ENCODE measurements at places on chromosomes 12 and 14.
A peak's percentile ranks its signal among the peaks of the same experiment; 100 is the strongest.

- DNase-seq, result no peak
Observed at GRCh38 chr14:77098529-77099353, 683 bp downstream of the CIPC start.

DNA sequence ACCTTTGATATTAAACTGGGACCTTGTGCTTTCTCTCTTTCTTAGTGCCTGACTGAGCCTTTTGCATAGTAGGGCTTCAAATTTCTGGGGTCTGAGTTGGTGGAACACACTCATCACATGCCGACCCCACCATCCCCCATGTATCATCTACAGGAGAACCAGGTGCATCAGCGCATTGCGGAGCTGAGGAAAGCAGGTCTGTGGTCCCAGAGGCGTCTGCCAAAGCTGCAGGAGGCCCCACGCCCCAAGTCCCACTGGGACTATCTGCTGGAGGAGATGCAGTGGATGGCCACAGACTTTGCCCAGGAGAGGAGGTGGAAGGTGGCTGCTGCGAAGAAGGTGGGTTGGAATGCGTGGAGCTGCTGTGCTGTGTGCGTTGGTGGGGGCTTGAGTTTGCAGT, 37.8 kb downstream of the EP400 start:
- DNase-seq, result no peak

DNA sequence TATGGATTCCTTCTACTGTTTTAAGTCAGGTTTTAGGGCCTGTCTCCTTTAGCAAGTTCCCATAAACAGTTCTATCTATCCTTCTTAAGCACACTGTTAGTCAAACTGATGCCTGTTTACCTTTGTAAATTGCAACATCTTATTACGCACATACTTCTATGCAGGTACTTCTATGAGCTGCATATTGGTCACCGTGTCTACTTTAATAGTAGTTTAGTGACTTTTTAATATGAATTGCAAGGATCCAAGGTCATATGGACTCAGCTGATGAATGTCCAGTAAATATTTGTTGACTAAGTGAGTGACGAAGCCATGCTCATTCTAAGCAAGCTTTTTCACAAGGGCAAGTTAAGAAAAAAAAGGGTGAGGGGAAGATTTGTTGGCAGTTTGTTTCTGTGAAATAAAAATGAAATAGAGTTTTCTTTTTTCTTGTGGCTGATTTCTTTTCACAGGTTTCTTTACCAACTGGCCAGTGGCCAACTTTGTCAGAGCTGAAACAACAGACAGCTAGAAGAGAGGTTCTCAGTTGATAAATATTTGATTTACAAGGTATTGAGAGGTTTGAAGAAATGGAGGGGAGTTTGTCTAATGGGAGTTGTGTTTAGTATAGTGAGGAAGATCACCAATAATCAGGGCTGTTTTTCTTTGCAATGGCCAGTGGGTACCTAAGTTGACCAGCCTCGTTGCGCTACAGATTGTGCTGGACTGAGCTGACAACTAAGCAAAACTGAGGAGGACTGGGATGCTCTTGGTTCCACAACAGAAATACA, 141.1 kb downstream of the SLC15A5 start:
- DNase-seq, result no peak

DNA sequence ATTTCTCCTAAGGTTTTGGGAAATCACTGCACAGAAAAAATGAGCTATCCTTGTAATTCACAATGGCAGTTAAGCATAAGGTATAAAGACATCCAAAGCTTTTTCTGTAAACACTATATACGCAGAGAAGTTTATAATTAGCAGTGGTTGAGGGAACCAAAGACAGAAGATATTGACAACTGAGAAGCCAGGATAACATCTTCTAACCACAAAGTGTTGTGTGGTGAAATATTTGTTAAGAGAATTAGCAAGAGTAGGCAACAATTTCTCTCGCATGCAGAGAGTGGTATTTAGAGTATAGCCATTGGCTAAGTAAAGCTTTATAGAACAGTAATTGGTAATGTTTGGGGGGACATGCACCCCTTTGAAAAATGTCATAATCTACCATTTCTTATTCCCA, 123.7 kb upstream of the USP15 start:
- DNase-seq, result no peak

DNA sequence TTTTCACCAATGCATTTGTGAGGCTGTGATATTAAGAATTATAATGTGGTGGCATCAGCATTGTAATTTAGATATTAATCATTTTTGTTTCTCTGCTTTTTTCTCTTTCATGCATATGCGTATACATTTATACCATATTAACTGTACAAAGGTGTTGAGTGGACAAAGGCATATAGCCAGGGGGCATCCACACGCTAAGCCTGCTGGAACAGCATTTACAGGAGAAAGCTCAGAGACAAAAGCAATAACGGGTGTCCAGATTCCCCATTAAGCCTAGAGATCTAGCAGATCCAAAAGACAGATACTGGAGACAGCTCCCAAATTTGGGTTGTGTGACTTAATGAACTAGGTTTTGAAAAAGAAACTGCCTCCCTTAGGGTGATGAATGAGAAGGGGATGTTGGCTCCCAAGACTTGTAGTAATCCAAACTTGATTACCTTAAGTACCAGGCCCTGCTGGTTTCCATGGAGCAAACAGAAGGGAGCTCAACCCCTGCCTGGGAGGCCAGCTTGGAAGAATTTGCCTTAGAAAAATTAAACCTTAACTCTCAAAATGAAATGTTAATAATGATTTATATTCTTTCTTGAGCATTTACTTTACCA, 181.9 kb downstream of the SLC6A15 start:
- no peak for DNase-seq

DNA sequence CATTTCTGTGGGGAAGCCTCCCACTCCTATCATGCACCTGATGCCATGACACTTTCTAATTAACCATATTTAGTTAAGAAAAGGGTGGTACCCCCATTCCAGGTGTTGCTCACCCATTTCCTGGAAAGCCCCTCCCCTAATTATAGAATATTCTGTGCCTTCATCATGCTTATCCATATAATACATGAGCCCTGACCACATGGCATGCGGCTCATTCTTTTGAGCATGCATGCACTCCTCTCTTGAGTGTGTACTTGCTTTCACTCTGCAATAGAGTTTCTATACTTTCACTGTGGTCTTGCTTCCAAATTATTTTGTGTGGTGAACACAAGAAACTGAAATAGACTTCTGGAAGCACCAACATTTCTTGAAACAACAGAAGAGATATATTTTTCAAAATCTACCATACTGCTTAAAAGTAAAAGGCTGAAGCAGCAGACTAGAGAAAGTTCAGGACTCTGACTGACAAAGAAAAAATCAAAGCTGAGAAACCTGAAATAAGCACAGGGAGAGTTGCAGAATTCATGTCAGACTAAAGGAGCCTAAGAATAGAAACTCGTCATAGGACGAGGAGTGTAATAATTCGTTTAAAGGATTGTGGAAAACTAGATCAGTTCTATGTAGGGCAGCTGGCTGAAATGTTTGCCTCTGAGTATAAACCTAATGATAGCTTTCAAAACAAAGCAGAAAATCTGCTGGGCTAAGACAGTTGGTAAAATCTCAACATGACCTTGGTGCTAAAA, 144.8 kb downstream of the KITLG start:
- no peak for DNase-seq

- peak; percentile 40 for DNase-seq
Observed at GRCh38 chr12:6563448-6564050, 4.5 kb downstream of the NOP2 start.

DNA sequence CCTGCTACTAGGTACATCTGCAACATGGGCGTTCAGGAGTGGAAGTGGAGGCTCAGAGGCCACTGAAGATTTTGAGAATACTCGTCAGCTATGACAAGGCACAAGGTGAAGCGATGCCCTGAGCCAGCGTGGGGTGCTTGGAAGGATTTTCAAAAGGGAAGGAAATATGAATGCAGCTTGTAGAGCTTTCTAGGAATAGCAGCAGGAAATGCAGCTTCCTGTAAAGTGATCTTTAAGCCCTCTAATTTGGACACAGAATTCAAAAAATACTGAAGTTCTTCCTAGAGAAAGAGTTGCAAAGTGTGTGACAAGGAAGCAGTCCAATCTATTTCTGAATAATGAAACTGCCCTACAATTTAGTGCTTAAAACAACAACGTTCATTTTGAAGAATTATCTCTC, 13.2 kb upstream of the C1S start:
- DNase-seq, result no peak

DNA sequence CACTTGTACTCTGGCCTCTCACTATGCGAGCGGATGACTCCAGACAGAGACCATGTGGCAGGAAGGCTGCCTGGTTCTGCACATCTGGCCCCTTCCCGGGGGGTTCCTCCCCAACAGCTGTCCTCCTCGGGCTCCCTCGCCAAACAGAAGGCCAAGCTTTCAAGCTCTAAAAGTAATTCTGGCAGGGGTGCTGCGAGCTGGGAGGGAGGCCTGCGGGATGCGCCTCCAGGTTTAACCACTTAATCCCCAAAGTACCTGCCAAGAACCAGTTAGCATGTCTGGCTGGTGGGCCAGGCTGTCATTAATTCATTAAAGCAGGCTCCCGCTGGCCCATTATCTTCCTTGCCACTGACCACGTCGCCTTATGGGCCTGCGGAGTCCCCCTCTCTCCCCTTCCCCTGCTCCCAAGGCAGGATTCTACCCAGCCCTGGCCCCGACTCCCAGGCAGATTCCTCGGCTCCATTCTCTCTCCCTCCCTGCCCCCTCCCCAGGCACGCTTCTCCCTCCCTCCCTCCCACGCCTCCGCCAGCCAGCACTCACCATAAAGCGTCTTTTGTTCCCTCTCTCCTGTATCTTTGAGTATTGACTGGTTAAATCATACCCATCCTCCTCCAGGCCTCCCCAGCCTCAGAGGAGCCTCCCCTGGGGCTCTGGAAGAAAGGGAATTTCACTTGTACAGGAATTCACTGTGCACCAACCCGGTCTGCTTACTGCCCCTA, 4.9 kb downstream of the HRK start:
- no peak for DNase-seq

- DNase-seq, result no peak
Observed at GRCh38 chr12:105218434-105218833, 17.5 kb downstream of the APPL2 start.

DNA sequence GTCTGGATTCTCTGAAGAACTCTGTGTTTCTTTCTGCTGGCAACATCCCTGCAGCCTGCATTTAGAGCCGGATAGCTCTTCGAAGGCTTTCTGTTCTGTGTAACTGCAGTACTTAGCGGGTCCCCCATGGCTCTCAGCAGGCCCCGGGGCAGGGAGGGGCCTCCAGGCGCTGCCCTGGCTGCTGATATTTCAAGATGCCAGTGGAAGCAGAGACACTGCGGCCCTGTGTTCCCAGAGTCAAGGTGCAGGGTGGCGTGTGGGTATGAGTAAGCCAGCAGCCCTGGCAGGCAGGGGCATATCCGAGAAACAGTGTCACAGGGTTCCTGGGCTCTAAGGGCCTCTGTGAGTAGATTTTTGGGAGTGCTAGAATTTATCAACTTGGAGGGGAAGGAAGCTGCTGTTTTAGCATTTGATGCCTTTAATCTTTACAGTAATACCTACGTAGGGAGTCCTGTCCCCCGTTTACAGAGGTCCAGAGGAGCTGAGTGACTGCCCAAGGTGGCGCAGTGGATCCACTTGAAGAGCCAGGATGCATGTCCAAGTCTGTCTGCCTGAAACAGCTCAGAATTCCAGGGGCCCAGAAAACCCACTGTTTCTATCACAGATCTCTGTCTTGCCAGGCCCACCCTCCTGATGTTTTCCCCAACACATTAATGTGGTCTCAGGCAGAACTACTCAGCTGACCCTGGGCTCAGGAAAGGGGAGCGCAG, 16.2 kb downstream of the ESRRB start:
- DNase-seq, result no peak

DNA sequence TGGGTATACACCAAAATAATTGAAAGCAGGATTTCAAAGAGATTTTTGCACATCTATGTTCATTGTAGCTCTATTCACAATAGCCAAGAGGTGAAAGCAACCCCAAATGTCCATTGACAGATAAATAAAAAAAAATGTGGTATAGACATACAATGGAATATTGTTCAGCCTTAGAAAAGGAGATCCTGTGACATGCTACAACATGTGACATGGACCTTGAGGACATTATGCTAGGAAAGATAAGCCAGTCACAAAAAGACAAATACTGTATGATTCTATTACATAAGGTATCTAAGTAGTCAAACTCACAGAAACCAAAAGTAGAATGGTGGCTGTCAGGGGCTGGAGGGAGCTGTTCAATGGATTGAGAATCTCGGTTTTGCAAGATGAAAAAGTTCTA, 12.1 kb downstream of the GPRC5D start:
- no peak for DNase-seq

- DNase-seq, result no peak
Observed at GRCh38 chr14:70915415-70915814, 8.2 kb downstream of the PCNX1 start.

- no peak for DNase-seq
Observed at GRCh38 chr12:57381693-57382220, 49.1 kb downstream of the R3HDM2 start.

- no peak for DNase-seq
Observed at GRCh38 chr12:4386801-4387200, 7.3 kb upstream of the FGF23 start.

DNA sequence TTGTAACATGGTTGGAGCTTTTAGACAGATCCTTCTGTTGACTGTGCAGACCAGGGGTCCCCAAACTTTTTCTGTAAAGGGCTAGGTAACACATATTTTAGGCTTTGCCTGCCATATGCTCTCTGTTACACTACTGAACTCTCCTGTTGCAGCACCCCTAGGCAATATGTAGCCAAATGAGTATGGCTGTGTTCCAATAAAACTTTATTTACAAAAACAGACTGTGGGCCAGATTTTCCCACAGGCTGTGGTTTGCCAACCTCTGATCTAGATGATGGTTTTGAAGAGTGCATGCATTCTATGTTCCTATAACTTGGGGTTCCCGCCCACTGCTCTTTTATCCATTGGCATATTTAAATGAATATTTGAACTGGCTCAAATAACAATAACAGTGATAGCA, 180.3 kb upstream of the VASH1 start:
- DNase-seq, result no peak

GRCh38 chr12:39064708-39065107, 159.3 kb upstream of the CPNE8 start:
- DNase-seq, result no peak

- no peak for DNase-seq
Observed at GRCh38 chr14:37709419-37710195, 114.2 kb downstream of the TTC6 start.

DNA sequence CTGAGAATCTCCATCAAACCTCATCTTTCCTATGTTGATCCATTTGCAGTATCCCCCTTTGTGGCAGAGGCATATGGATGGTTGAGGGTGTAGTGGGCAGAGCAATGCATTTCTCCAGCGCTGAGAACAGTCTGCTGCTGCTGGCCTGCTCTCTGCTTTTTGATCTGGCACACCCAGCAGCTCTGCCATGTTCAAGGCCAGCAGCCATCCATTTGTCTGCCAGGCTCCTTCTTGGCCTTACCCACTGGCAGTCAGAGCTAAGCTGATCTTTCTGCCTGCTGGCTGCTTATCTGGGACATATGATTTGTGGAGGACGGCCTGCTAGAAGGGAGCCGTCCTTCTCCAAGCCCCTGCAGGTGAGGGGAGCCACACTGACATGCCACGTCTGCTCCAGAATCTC, 17.0 kb downstream of the NPC2 start:
- DNase-seq, result no peak

DNA sequence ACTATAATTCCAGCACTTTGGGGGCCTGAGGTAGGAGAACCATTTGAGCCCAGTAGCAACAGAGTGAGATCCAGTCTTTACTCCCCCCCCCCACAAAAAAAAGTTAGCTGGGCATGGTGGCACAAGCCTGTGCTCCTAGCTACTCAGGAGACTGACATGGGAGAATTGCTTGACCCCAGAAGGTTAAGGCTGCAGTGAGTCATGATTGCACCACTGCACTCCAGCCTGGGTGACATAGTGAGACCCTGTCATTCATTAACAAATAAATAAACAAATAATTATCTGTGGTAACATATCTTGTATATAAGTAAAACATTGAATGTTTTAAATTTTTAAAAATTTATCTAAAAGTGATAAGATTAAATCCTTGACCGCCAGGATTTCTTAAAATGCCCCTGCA, 4.8 kb downstream of the ENTPD5 start:
- DNase-seq, result no peak
